ENCODE measurements at places on chromosomes 16 and 17.

GRCh38 chr16:66961065-66961744 lies at the start of gene CES3:
TSS of gene CES3 (plus strand) at chr16:66961266. CDS start at chr16:66961308, 42 bp downstream.
- peak; percentile 50 for DNase-seq

GRCh38 chr17:68576811-68577496 lies 24.2 kb downstream of the FAM20A start:
- DNase-seq, result no peak

DNA sequence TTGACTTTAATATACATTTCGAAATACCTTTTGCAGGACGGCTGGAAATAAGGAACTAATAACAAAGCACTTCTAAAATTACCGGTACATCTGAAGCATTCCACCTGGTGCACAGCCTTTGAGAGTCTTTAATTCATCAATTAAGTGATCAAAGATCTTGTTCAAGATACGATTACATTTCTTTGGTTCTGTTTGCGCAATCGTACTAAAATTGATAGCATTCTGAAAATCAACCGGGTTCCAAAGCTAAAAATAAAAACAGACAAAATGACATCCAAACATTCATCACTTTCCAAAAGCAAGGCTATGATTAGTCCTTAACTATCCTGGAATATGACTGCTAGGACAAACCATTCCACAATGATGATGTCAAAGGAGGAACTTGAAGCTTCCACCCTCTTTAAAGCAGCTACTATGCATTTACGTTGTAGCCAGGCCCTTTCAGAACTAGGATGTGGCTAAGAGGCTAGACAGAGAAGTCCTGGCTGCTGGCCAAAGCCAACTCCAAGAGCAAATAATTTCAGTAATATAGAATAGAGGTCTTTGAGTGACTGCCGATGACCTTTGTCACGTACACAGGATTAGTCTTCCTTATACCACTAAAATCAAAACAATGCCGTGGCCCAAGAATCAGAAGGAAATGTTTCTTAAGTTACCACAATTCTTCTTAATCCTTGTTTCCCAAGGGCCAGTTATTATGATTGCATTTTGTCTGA lies 299.8 kb upstream of the PSMD7 start:
- DNase-seq, result no peak

DNA sequence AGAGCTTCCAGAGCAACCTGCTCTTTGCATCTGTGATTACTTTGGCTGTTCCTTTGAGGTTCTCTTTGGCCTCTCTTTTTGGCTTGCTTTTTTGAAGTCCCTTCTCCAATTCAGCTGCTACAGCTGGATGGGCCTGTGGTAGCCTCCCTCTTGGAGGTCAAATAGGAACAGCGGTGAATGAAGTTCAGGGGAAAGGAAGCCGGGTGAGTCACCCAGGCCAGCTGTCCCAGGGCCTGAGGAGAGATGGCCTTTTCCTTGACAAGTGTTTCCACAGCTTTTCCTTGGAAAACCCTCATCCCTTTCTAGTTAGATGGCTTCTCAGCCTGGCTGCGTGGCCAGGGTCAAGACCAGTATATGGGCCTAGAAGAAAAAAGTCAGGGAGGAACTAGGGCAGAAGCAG lies 103.1 kb downstream of the STX8 start:
- DNase-seq, result no peak

GRCh38 chr16:84178892-84179611 lies 7.8 kb downstream of the TAF1C start:
- no peak for DNase-seq

- no peak for DNase-seq
Measured at GRCh38 chr16:63415014-63415413, 1378.8 kb upstream of the CDH8 start.

- DNase-seq, result no peak
Measured at GRCh38 chr16:14302031-14302398, 230.9 kb downstream of the MRTFB start.

- no peak for DNase-seq
Measured at GRCh38 chr17:60524463-60525327, 1.3 kb downstream of the APPBP2 start.

DNA sequence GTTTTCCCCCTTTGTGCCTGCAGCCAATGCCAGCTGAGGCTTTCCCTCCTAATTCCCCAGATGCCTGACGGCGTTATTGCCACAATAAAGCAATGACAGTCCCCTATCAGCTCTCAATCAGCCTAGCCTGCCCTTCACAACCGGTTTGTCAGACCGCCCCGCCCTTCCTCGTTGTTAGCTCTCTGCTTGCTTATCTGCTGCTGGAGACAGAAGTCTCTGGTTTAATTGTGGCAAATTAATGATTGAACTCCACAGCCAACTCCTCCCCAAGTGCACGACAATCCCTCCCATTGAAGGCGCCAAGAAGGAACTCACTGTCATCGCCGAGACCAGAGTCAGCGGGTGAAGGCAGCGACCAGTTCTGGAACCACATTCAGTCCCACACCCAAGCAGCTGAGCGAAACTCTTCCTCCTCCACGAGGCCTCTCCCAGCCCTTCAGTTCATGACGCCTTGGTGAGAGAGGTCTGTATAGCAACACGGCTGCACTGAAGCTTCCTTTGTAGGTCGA lies 474.4 kb downstream of the SLC39A11 start:
- no peak for DNase-seq

- no peak for DNase-seq
Measured at GRCh38 chr16:8872967-8873865, 4.4 kb upstream of the CARHSP1 start.

DNA sequence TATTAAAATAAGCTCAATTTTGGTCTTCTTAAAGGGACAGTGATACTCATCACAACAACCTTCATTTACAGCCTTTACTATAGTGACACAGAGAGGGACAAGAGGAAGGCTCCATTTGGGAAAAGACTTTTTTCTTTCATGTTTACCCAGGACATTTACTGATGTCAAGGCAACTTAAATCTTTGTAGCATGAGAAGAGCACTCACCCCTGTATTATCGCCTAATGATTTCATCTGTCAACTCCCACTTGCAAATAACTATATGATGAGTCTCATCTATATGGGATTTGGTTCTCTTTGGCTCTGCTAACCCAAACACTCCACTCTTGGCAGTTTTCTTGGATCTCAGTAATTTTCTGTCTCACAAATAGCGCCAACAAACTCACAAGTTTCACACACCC lies 24.1 kb downstream of the BLMH start:
- DNase-seq, result no peak

GRCh38 chr16:72646615-72647014 lies 401.3 kb downstream of the ZFHX3 start:
- no peak for DNase-seq

GRCh38 chr16:2223942-2224486 lies 623 bp downstream of the E4F1 start:
- DNase-seq, result peak; percentile 36

- DNase-seq, result no peak
Measured at GRCh38 chr16:66002601-66003000, 363.9 kb upstream of the CDH5 start.

- DNase-seq, result no peak
Measured at GRCh38 chr17:36204724-36205500, 6.0 kb upstream of the CCL4L2 start.

DNA sequence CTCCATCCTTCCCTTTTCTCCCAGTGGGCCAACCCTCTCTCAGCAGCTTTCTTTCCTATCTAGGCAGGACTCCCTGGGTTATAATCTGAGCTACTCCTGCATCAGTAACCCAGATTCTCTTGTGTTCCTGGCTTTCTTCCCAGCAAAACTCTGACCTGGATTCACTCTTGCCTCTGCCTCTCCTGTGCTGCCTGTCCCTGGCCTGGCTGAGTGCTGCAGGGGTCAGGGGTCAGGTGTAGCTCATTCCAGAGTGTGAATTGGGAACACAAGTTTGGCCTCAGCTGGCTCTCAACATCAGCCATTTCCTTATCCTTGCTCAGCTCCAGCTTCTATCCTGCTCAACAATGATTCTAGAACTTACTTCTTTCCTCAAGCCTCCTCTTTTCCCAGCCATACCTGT lies 2.5 kb upstream of the ST6GALNAC2 start:
- no peak for DNase-seq

- peak; percentile 28 for DNase-seq
Measured at GRCh38 chr17:1882836-1883235, 53.0 kb downstream of the RPA1 start.

- no peak for DNase-seq
Measured at GRCh38 chr17:80425835-80426426, 11.0 kb downstream of the ENDOV start.

- no peak for DNase-seq
Measured at GRCh38 chr16:11004351-11004750, 60.0 kb downstream of the CLEC16A start.

DNA sequence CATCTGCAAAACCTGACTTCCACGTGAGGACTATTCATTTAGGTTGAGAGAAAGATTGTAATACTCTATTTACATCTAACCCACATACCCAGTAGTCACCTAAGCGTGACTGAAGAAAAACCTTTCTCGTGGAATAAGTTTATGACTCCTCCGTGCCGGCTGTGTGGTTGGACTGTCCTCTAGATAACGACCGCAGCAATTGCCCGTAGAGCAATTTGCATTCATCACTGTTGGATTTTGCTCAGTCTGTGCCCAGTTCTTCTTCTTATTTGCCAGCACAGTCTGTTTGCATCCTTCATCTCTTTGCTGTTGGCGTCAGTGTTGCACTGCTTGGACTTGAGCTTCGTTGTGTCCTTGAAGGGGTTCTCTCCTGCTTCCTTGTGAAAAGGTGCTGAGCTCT lies 131.3 kb downstream of the CYB561 start:
- DNase-seq, result no peak

DNA sequence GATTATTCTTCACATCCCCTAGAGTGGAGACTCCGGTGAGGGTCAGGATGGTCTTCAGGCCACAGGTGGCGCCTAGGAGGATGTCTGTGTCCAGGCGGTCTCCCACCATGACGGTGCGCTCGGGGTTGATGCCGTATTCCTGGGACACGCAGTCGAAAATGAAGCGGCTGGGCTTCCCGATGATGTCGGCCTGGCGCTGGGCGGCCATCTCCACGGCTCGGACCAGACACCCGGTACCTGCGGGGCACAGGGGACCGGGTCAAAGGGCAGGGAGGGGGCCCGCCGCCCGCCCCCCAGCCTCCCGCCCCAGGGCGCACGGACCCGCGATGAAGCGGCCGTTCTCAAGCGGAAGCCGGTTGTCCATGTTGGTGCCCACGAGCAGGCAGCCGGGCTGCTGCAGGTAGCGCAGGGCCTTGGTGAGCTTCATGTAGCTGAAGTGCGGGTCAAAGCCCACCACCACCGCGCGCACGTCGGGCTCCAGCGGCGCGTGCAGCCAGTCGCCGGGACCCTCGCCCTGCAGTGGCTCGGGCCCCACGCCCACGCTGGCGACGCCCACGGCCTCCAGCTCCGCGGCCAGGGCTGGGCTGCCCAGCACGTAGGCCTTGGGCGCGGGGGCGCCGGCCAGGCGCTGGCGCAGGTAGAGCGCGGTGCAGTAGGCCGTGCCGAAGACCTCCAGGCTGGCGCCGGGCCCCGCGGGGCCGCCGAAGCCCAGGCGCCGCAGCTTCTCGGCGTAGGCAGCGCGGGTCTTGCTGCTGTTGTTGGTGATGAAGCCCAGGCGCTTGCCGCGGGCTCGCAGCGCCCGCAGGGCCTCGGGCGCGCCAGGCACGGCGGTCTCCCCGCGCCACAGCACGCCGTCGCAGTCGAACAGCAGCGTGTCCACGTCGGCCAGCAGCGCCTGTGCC lies 572 bp downstream of the PGP start:
- no peak for DNase-seq

GRCh38 chr17:70499067-70499786 lies 329.9 kb downstream of the KCNJ2 start:
- DNase-seq, result no peak

- DNase-seq, result no peak
Measured at GRCh38 chr16:19980632-19981265, 92.9 kb downstream of the GPR139 start.

- no peak for DNase-seq
Measured at GRCh38 chr16:55364811-55365210, 40.8 kb downstream of the IRX6 start.

DNA sequence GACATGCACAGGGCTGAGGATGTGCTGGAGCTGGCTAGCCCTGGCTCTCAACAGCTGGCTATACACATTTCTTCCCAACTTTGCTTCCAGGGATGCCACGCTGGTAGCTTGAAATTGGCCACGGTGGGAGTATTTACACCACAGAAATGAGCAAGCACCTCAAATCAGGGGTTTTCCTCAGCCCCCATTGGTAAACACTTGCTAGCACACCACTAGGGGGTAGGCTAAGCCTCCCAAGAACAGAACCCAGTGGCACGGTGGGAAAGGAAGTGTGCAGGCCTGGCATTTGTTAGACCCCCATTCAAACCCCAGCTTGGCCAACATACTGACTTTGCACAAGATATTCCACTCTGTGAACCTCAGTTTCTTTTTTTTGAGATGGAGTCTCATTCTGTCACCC lies 12.9 kb downstream of the DRC3 start:
- DNase-seq, result no peak

DNA sequence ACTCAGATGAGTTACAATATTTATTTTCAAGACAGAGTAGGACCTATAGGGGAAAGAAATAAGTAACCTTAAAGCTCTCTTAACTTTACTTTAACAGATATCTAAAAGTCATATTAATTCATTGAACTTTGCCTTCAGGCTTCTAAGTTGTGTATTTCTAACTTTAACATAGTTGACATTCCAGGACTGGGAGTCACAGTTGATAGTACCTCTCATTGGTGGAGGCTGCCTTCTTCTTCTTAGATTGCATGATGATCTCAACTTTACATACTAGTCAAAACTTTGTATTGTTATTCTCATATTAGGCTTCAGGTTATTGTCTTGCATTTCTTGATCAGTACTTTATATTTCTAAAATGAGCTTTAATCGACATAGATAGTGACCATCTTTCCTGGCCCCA lies 350.1 kb upstream of the KIF2B start:
- no peak for DNase-seq

GRCh38 chr17:21177401-21177800 lies 36.6 kb downstream of the TMEM11 start:
- DNase-seq, result no peak

- DNase-seq, result no peak
Measured at GRCh38 chr17:21010705-21011596, 31.9 kb downstream of the USP22 start.

DNA sequence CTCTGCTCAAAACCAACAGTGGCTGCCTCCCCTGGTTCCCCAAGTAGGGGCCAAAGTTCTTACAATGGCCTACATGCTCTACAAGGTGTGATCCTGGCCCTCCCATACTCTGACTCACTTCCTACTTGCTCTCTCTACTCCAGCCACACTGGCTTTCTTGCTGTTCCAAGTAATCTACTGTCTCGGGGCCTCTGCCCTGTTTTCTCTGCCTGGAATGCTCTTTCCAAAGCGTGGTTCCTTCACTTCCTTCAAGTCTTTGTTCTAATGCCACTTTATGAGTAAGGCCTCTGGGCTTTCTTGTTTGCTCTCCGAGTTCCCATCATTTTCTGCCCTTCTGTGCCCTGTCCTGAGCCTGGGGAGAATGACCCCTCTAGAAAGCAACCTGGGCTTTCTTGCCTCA lies 4.1 kb upstream of the CDH3 start:
- DNase-seq, result no peak

DNA sequence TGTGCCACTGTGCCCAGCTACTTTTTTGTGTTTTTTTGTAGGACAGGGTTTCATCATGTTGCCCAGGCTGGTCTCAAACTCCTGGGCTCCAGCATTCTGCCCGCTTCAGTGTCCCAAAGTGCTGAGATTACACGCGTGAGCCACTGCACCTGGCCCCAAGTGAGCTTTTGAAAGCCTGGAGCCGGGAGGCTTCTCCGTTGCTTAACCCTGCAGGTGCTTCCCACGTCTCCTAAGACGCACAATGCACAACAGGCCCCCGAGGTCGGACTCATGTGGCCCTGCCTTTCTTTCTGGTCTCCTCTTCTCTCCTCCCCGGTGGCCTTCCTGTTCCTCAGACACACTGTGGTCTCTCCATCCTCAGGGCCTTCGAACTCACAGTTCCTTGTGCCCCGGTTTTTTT lies 12.5 kb downstream of the RABEP2 start:
- no peak for DNase-seq

- DNase-seq, result no peak
Measured at GRCh38 chr17:8382880-8383142, 182 bp downstream of the RPL26 start.
